CD4-positive, alpha-beta T cell treated with Interleukin-1 beta for 1 hour (primary cell): ENCODE measurements at places on chromosomes 2 and 18.

- DNase-seq: no peak
These were observed 4.8 kb upstream of the ATP6V1C2 start for GRCh38 chr2:10716581-10716980.

DNA sequence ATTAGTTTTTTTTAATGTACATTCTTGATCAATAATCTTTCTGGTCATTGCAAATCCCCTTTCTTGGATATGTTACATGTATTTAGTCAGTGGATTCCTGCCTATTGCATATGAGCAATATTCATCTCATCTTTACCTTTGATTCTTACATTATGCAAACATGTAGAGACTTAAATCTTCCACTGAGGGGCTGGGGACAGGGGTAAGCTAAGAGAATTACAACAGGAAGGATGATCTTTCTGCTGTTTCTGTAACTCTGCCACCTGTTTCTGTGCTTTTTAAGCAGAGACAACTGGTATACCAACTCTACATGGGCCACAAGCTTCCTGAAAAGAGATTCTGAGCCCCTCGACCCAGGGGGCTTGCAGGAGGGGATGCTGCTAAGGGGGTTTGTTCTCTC, 68.6 kb downstream of the RND3 start:
- DNase-seq: no peak

GRCh38 chr2:75428646-75429443, 131.9 kb downstream of the EVA1A start:
- DNase-seq: no peak

DNA sequence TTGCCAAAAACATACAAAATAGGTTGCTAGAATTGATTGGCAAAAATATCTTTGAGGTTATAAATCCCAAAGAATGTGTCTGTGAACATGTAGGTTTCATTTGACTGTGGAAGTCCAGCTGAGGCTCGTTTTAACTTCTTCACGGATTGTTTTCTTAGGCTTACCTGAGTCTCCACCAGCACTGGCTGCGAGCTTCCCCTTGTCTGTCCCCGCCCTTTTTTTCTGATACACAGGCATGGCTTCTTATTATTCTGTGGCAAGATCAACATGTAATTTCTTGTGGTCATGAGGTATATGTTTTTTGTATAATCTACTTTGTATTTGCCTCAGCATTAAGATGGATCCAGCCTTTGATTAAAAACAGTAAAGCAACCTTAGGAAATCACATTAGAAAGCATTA, 7.2 kb upstream of the SLC40A1 start:
- no peak for DNase-seq

DNA sequence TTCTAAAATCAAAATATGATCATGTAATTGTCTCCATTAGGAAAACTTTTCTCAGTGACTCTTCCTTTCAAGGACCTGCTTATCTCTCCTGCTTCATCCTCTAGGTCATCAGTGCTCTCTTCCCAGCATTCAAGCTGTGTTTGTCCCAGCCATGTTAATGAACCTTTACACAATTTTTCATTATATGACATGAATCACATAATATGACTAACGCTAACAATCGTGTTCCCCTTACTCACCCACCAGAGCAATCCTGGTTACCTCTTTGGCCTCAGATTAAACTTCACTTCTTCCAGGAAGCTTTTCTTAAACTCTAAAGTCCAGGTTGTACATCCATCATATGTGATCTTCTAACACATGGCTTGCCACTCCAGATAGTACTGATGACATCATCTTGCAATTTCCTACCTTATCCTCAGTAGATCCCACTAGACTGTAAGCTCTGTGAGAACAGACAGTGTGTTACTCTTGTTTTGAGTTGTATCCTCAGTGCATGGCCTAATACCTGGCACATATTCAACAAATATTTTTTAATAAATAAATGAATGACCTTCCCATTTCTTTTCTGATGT, 882.9 kb upstream of the ZEB2 start:
- no peak for DNase-seq

DNA sequence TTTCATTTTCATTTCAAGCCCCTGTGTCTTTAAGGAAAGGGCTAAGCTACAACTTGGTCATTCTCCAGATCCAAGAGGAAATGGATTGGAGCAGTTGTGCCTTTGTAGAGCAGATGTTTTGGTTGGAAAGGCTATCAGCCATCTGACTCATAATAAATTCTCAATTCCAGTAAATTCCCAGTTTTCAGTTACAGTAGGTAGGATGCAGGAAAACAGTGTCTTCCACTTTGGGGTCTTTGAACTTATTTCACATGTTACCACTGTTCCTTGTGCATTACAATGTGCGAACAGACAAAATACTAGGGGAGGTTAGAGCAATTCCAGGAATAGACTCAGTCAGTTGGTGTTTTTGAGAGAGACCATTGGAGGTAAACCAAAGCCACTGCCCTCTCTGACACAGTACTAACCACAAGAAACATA, 211.9 kb downstream of the BABAM2 start:
- no peak for DNase-seq

GRCh38 chr2:102082571-102083392, 59.8 kb upstream of the IL1R1 start:
- peak; percentile 36 for DNase-seq

GRCh38 chr2:33116799-33117198, 170.0 kb downstream of the LTBP1 start:
- no peak for DNase-seq

DNA sequence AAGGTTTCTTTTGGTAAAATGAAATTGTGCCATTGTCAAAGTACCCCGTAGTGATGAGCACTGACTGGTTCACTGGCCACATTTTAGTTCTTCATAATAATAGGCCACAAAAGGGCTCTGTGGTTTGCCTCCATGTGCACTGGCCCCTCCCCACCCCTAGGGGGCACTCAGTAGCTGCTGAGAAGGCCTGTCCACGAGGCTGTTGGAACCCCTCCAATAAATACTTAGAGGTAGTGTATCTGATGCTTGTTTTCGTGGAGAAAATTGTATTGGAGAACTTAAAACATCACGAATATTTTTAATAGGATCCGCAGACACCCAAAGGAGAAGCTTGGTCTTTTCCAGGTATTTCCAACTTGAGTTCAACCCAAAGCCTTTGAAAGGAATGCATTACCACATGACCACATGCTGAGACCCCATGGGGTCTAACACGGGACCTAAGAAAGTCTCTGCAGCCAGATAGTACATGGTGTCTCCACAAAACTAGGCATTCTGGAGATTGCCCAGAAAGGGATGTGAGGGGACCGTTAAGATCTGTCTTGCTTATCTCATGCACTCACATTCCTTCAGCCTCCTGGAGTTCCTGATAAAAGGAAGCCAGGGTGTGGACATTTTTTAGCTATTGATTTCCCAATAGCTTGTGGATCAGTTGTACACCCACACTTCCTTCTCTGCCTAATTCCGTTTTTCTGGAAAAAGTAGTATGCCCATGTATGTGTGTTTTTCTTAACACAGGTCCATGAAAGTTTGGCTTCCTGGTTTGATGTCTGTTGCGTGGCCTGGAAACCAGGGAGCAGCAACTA, 28.5 kb upstream of the NOSTRIN start:
- peak; percentile 28 for DNase-seq

GRCh38 chr2:239732666-239733010, 292.5 kb downstream of the NDUFA10 start:
- DNase-seq: no peak

DNA sequence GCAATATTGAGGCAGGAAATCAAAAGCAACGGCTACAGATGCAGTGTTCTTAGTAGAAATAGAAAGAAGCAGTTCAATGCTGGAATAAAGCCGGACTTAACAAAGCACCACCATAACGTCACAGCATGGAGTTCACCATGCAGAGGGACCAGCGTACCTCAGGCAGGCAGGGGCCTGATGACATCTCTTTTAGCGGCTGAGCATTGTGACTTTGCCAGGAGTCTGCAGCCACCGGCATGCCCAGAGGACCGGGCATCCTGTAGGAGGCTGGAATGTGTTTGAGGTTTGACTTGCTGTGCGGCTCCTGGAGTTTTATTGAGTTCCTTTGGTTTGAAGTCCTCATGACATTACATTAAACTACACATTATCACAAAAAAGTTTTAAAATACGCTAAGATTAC, 139.8 kb downstream of the UXS1 start:
- DNase-seq: no peak

GRCh38 chr2:149825473-149825872, 237.9 kb upstream of the MMADHC start:
- no peak for DNase-seq

- DNase-seq: no peak
These were observed 522.9 kb downstream of the TMEM182 start for GRCh38 chr2:103284750-103285149.

DNA sequence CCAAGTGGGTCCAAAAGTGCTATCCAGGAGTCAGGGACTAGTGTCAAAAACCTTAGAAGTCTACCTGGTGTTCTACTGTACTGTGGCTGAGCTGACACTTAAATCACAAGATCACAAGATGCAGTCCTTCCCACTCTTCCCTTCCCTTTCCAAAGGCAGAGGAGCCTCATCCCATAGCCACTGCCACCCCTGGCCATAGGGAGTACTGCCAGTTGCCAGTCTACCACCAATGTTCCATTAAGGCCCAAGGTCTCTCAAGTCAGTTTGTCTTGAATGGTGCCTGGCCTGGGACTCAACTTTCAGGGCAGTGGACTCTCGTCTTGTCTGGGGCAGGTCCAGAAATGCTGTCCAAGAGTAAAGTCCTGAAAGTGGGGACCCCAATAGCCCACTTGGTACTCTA, 585.6 kb downstream of the NUP35 start:
- no peak for DNase-seq

DNA sequence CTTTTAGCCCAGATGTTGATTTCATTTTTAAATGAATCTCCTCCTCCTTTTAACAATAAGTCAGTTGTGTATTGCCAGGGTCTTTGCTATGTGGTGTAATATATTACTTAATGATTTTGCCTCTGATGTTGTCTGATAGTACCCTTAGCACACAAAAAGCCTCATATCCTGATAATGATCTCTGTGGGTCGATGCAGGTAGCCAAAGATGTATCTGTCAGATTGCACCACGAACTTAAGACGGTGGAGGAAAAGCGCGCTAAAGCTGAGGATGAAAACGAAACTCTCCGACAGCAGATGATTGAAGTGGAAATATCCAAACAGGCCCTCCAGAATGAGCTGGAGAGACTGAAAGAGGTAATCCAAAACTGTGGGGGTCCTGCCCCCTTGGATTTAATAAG, 14.8 kb downstream of the MTCL1 start:
- DNase-seq: no peak

GRCh38 chr2:173524256-173524955, 169.7 kb downstream of the CDCA7 start:
- no peak for DNase-seq

- DNase-seq: no peak
These were observed 697 bp upstream of the SPATS2L start for GRCh38 chr2:200305797-200306195.

GRCh38 chr18:48551100-48551499, 12.3 kb downstream of the CTIF start:
- no peak for DNase-seq

GRCh38 chr2:43100883-43101662, 125.3 kb downstream of the ZFP36L2 start:
- no peak for DNase-seq

DNA sequence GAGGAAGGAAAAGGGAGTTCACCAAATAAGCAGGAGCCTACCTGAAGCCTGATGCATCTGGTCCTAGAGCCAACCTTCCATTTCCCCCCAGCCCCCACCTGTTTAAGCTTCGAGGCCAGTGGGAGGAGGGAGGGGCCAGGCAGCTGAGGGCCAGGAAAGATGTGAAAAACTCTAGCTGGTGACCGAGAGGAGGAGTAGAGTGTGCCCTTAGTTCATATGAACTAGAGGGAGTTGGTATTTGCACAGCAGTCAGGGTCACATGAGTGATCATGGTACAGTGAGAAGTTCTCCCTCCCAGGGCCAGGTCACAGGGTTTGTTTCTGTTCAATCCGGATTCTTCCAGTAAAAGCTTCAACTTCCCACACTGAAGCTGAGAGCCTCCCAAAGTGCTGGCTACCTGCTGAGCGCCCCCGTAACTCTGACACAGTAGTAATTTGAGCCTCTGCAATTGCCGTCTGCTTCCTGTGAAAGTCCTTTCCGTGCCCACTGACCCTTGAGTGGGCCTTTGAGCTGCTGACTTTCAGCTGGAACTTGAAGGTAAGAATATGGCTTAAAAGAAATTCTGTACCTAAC, at the start of gene SULT1C2:
SULT1C2 (plus strand) TSS at position 362 of the 573 bp plus-strand sequence. CDS start 4,773 bp downstream, outside the sequence.
- DNase-seq: no peak

DNA sequence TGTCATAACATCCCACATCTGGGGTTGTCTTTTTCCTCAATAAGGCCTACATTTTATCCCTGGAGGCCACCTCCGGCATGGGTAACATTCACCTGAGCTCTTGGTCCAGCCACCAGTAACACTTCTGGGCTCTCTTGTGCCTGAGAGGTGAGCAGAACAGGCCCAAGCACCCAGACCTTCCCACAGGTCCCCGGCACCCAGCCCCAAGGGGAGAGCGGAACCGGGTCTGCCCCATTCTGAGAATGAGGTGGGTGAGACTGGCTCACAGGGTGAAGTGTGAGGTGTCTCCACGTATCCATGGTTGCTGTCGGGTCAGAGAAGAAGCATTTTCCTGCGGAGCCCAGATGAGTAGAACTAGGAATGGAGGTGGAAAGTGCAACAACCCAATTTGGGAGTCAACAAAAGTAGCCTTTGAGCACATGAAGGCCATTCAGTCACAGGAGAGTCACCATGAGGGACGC, 496.7 kb upstream of the MYT1L start:
- no peak for DNase-seq
